Epithelial cell of prostate (primary cell): ENCODE measurements at places on chromosomes 2 and 18.
A peak's percentile ranks its signal among the peaks of the same experiment; 100 is the strongest.

GRCh38 chr2:171595896-171596295 is 73.6 kb downstream of the CYBRD1 start:
- DNase-seq = peak; percentile 37

DNA sequence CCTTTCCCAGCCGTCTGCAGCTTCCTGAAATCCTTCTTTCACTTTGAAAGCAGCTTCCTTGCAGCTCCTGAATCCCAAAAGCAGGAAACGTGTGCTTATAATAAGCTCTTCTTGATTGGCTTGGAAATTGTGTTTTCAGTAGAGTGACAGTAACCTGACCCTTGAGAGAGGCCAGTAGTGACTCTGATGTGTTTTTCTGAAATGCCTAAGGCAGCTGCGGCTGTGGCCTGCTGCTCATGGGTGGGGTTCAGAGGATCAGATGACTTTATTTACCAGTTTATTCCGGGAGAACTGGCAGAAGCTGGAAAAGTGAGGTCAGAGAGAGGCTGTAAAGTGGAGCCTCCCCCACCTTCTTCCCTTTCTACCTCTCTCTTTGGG is 31.9 kb upstream of the RPIA start:
- DNase-seq = no peak

- no peak for DNase-seq
Observed at GRCh38 chr2:23373666-23374065, 11.3 kb upstream of the KLHL29 start.

DNA sequence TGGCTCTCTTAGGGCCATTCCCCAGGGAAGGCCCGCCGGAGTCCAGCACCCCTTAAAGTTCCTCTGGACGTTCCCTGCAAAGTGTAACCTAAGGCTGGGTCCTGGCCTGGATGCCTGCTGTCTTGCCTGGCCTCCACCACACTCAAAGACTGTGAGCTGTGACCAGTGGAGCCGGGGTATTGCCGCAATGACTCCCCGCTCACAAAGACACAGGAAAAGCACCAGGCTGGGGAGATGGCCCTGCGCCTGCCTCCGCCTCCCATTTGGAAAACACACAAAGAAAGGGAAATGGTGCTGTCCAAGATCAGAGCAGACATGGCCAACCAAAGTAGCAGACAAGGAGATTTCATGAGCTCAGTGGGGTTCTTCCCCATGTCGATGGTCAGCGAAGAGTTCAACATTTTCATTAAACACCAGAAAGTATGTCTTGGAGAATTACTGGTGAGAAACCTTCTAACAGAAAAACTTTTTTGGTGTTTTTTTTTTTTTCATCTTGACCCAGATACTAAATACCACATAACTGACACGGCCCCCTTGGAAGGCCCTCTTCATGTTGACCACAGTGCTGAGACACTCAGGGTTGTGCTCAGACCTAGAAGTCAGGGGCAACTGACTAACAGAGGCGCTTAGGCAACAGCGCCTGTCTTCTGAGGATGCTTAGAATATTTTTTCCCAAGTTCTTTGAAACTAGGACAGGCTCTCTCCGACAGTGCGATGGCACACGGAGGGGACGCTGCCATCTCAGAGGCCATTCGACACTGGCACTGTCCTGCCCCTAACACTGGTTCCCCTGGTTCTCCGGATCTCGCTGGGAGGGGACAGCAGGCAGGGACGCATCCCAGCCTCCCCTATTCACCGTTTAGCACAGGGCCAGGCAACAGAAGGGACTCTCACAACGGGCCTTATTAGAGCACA is 226.4 kb upstream of the ID2 start:
- no peak for DNase-seq

GRCh38 chr2:23111263-23111662 is 273.7 kb upstream of the KLHL29 start:
- DNase-seq = no peak

GRCh38 chr2:219362524-219363164 is 25.1 kb downstream of the DNPEP start:
- peak; percentile 56 for DNase-seq

DNA sequence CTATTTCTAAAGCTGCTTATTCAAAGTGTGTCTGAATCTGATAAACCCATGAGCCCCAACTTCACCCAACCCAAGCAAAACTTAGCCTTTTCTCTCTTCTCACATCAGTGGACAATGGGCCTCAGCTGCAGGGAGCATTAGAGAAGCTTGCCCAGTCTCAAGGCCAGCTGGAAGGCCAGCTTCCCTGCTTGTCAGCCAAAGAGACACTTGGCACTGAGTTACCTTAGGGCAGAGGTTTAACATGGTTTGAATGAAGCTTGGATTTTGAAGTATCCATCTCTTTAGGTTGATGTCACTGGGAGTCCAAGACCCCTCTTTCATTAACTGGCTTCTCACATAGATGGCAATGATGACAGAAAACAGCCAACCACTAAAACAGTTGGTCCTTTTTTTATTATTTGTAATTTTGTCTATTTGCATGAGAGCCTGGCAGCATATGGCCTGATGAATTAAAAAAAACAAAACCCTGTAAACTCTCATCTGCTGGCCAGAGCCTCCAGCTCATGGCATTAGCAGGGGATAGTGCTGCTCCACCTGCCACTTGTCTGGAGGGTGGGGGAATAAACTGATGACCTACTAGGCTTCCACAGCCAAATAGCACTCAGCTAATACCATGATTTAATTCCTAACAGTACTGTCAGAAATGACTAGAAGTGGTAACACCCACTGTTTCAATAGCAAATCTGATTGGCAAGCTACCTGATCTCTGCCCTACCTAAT is 137.0 kb downstream of the UBE2E3 start:
- DNase-seq = no peak

- no peak for DNase-seq
Observed at GRCh38 chr2:210269148-210269547, 43.9 kb upstream of the ACADL start.

DNA sequence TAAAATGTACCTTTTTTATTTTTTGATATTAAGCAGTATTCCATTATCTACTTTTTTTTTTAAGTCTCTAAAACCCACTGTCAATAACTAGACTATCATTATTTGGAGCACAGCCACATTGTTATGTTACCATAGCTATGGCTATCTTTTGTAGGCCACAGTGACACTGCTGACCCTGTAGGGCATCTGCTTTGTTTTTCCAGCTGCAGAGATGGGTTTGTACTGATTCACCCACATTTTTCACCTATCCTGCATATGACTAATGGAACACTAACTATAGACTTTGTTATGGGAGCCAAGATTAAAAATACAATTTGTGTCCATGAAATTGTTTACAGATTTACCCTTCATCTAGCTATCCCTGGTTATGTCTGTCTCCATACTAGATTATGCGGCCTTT is 21.6 kb upstream of the OTX1 start:
- DNase-seq = no peak

DNA sequence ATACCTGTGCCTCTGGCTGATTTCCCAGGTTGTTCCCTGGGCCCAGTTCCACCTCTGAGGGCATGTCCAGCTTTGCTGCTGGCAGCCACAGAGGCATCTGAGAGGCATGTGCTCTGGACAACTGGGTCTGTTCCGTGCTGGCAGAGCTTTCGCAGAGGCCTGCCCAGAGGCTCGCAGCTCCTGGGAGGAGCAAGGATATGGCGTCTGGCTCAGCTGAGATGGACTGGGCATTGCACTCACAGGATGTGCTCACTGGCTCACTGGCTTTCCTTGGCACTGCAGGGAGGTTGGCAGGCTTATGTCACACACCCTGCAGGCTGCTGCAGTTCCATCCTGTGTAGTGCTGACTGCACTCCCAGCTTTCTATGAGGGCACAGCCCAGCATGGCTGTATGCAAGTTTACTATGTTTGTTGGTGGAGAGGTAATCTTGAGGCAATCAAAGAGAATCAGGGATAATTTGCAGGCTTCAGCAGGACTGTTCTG is 172.3 kb downstream of the PRKCE start:
- peak; percentile 33 for DNase-seq

DNA sequence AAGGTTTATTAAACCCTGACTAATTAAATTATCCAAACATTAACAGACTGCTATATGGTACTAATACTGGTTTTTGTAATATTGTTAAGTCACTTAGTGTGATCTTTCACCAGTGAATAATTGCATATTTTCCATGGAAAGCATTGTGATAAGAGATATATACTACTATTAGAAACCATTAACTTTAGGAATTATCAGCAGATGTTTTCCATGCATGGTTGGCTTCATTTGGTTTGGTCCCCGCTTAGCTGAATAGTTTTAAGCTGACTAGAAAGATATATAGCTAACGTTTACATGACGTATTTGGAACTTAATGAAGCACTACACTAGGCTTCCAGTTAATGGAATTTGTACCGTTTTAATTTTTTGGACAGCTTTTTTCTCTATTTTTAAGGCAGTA is 37.9 kb downstream of the LCLAT1 start:
- no peak for DNase-seq

DNA sequence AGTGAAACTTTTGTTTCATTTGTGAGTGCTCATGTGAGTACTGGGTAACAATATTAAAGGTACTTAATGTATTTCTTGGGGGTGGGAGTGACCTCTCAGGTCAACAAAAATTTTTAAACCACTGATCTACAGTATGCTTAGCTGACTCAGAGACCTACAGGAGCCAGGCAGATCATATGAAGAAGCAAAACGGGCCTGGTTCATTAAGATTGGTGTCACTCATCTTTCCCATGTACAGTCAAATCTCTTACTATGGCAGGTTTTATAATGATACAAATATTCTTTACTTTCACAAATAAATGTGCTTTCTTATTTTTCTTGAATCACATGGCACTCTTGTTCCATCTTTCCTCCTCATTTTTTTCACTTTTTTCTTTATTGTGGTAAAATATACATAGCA is 7.7 kb upstream of the TMSB10 start:
- DNase-seq = no peak

DNA sequence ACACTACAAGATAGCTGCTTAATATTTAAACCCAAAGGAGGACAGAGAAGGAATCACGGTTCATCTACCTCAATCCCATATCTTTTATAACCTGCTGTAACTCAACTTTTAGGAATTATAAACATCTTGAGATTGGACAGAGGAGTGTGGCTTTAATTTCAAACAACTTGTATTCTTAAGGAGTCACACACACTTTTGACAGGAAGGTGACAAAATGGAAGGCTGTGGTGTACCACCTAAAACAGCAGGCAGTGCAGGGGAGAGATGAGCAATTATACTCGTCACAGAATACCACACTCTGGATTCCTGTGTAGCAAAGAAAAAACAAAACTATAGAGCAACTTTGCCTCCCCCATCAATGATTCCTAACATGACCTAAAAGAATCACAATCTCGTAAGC is 194.8 kb downstream of the ZEB2 start:
- no peak for DNase-seq

GRCh38 chr2:37231241-37232130 is at the start of the genes CEBPZ and NDUFAF7:
Gene CEBPZ (minus strand): TSS chr2:37231596. CDS start chr2:37231567, 29 bp downstream.
Gene NDUFAF7 (plus strand): TSS chr2:37231658. CDS start chr2:37231706, 48 bp downstream.
- DNase-seq = peak; percentile 78

DNA sequence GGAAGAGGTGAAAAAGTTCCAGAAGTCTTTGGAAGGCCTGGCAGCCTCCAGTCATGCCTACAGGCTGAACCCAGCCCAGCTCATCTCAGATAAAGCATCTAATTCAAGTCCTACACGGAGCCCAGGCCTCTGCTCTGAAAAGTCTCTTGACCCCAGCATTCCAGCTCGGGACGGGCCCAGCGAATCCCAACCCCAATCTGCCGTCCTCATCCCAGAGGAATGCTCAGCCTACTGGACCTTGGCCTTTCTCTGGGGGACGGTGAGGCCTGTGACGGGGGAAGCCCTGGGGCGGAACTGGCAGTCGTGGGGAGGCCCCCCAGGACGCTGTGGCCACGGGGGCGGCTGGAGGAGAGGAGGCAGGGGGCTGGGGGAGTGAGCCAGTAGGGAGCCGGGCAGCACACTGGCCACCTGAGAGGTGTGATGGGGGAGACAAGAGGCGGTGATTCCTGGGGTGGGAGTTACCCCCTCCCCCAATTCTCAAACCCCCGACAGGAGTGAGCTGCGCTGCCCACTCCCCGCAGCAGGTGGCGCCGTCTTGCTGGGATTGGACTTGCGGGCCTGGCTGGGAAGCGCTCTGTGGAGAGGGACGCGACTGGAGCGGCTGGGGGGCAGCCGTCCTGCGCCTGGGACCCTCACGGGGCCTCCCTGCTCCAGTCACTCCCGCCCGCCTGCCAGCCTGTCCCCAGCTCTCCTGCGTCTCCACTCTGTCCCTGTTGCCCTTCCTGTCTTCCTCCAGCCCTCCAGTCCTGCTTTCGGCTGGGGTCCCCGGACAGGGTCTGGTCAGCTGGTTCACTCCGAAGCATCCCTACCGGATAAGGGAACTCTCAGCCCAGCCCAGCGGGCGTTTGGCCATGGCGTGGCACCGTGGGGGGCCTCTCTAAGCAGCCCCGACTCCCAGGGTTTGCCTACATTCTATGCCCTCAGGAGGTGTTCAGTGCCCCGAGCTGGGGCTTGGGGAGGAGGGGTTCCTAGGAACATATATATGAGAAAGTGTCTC is 182.6 kb upstream of the HAAO start:
- no peak for DNase-seq

GRCh38 chr2:196489371-196489770 is 150.1 kb upstream of the CCDC150 start:
- DNase-seq = no peak

DNA sequence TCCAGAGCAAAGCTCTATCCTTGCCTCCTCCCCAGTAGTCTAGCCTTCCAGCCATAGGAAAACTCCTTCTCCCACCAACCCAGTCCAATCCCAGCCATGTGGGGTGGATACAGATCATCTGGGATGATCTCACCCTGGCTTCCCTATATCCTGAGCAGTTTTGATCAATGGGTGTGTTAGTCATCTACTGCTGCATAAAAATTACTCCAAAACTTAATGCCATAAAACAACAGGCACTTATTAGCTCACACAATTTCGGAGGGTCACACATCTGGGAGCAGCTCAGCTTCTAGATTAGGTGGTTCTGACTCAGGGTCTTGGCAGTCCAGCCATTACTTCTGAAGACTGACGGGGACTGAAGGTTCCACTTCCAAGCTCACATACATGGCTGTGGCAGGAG is 190.4 kb downstream of the SPP2 start:
- DNase-seq = no peak

DNA sequence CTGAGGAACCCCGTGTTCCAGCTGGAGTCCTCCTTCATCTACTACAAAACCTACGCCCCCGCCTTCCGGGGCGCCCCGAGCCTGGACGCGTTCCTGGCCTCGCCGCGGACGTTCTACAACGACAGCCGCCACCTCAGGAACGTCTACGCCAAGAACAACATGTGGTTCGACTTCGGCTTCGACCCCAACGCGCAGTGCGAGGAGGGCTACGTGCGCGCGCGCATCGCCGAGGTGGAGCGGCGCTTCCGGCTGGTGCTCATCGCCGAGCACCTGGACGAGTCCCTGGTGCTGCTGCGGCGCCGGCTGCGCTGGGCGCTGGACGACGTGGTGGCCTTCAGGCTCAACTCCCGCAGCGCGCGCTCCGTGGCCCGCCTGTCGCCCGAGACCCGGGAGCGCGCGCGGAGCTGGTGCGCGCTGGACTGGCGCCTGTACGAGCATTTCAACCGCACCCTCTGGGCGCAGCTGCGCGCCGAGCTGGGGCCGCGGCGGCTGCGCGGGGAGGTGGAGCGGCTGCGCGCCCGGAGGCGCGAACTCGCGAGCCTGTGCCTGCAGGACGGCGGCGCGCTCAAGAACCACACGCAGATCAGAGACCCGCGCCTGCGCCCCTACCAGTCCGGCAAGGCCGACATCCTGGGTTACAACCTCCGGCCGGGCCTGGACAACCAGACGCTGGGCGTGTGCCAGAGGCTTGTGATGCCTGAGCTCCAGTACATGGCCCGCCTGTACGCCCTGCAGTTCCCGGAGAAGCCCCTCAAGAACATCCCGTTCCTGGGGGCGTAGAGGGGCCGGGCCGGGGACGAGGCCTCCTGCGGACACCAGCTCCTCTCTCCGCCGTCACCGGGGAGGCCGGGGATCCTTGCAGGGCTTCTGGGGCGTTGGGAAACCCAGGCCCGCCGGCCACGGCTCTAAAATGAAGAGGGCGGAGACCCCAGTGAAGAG is 5.3 kb upstream of the NEU4 start:
- DNase-seq = no peak
